ENCODE measurements at places on chromosomes 7 and 10. TPM values are rescaled to one million over a fixed set of nuclear protein-coding genes. Genes with fewer than 3 reads are reported as not detected.
A peak's percentile ranks its signal among the peaks of the same experiment; 100 is the strongest.

DNA sequence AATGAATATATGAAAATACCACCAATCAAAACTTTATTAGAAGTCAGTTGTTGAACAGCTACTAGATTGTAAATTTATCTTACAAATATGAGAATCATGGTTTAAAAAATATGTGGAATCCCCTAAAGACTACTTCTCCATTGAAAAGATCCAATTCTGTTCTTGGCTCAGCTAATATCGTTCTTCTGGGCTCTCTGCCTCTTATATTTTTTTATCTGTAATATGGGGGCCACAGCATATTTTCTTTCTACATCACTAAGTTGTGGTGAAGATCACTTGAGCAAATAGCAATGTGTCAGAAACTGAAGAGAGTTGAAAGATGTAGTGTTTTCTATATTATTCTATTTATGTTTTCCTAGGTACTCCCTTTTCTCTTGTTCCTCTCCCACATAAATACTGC, 198.1 kb downstream of the FZD1 start:
- DNase-seq: no peak

DNA sequence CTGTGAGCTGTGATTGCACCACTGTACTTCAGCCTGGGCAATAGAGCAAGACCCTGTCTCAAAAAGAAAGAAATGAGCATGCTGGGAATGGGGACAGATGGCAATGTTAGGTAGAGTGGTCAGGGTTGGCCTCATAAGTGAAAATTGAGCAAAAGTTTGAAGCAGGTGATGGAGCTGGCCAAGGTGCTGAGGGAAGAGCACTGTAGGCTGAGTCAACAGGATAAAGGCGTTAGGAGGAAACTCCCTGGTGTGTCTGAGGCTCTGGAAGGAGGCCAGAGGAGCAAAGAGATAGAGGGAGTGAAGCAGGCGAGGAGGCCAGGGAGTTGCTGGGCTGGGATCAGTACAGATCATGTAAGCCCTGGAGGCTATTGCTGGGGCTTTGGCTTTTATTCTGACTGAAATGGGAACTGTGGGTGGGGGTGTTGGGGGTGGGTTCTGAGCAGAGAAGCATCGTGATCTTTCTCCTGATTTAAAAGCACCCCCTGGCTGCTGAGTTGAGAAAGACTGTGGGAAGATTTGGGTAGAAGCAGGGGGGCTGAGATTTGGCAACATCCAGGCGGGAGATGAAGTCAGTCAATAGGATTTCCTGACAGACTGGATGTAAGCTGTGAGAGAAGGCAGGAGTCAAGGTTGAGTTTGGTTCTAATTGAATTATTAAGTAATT, 52.5 kb upstream of the VKORC1L1 start:
- no peak for DNase-seq

GRCh38 chr7:100611983-100612729, at the start of gene MOSPD3:
Gene MOSPD3, plus strand, starts transcription at chr7:100612540. Its CDS starts 252 bp downstream, at chr7:100612792.
- peak; percentile 99 for DNase-seq

DNA sequence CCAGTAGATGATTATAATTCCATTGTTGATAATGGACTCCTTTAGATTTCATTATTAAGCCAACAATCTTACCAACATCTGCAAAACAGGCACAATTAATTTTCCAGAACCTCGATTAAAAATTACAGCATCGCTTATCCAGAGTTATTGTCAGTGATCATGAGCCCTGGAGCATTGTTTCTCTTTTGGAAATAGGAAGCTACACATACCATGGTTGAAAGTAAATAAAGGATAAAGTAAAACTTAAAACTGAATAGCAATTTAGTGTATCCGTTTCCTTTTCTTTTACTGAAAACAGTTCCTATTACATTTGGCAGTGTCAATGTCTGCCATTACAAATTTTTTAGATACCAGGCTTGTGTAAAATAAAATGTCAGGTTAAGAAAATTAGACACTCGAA, 9.9 kb upstream of the HOXA2 start:
- no peak for DNase-seq

DNA sequence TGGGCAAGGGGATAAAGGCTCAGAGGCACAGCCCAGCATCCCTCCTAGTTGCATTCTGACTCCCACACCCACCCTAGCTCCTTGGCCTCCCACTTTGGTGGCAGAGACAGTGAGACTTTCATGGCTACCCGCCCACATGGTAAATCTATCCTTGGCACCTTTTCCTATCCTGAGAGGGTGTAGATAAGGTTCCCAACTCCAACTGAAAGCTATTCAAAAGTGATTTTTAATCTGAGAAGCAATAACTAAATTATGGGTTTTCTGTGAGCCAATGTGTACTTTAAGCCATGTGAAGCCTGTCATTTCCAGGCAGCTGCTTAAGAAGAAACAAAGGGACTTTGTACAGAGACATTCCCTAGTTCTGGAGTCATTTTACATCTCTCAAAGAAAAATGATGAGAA, 9.1 kb downstream of the LAMB1 start:
- no peak for DNase-seq

- no peak for DNase-seq
Measured at GRCh38 chr7:91243591-91244301, 20.5 kb upstream of the FZD1 start.

DNA sequence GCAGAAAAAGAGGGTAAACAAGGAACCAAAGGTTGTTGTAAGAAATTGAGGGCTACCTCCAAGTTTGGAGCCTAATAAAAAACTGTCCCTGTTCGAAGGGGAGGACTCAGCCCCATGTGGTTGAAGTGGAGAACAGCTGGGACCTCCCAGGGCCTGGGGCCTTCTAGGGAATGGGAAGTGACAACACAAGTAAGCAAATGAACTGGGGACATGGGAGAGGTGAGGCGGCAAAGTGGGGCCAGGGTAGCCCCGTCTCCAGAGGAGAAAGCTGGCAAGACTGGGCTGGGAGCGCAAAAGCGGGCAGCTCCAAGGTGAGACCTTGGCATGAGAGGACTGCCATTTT, 198.1 kb downstream of the ZNF438 start:
- no peak for DNase-seq

- DNase-seq: no peak
Measured at GRCh38 chr7:71486856-71487628, 355.1 kb downstream of the GALNT17 start.

CTAGE4 gene
- 0.24 TPM for total RNA-seq
